ENCODE measurements at places on chromosomes 5 and 9.
A peak's percentile ranks its signal among the peaks of the same experiment; 100 is the strongest.

DNA sequence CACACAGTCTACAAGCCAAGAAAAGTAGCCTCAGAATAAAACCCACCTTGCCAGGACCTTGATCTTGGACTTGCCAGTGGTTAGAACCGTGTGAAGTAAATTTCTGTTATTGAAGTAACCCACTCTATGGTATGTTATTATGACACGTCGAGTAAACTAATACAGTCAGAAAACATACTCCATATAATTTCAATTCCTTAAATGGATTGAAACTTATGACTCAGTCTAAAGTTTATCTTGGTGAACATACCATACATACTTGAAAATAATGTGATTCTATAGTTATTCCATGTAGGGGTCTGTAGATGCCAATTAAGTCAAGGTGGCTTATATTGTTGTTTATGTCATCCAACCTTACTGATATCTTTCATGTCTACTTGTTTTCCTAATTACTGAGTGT, 950.7 kb downstream of the TLE4 start:
- H3K27ac ChIP-seq: no peak overlapping the region
- no peaks in the 10 kb centered on the region for H3K4me1 ChIP-seq
- no peaks in the 10 kb centered on the region for H3K27me3 ChIP-seq
- no peak for DNase-seq

DNA sequence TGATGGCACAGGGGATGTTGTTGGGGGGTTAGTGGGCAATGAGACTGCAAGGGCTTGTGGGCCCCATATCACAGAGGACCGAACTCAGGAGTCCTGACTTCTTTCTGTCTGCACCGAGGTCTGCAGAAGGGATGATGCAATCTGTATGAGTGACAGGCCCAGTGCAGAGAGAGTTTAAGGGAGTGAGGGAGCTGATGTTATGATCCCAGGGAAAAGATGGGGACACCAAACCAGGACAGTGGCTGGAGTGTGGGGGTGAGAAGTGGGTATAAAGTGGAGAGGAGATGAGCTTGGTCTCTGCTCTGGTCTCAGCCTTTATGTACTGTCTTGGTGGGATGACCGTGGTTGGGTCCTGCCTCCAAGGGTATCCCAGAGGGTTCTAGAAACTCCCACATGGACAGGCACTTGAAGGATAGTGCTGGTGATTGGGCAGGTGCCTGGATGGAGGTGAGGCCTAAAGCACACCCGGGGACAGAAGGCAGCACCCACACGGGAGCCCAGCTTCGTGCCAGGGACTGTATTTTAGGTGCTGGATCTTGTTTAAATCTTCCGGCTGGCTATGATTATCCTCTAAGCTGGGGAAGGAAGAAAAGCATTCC, 21.9 kb downstream of the GSN start:
- no peak overlapping the region for H3K27ac ChIP-seq
- no peak for DNase-seq
- peaks cover 37% of the 10 kb centered on the region for H3K36me3 ChIP-seq
- H3K4me3 ChIP-seq: no peak overlapping the region
- no peaks in the 10 kb centered on the region for H3K27me3 ChIP-seq
- H3K4me1 ChIP-seq: peaks cover 48% of the 10 kb centered on the region

DNA sequence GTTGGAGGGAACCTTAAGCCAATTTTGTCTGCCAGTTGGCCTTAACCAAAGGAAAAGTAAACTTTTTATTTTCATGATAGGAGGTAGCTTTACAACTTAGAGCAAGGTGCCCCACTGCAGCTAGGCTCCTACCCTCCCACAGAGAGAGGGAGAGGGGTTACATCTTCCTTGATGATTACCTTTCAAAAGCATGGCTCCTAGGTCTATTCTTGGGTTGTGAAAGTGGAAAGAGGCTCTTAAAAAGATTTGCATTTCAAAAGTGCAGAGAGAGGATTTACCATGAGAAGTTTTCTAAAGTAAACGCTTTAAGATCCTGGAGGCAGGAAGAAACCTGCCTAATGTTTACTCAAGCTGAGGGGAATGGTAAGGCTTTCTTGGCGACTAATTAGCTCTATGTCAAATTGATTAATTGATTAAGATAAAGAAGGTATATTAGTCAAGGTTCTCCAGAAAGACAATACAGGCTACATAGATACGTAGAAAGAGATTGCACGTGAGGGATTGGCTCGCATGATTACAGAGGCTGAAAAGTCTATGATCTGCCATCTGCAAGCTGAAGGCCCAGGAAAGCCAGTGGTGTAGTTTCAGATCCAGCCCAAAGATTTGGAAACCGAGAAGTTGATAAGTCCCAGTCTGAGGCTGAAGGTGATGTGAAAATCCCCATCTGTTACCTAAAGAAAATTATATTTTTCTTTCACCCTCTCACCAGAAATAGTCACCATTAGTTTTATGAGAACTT, 333.8 kb upstream of the CTNND2 start:
- 0 out of 2 replicates have a peak, but pooled peaks cover 3% of the 10 kb centered on the region for H3K4me1 ChIP-seq
- no peak overlapping the region for H3K4me3 ChIP-seq
- no peaks in the 10 kb centered on the region for H3K36me3 ChIP-seq
- no peak for DNase-seq
- H3K27ac ChIP-seq: no peak overlapping the region

DNA sequence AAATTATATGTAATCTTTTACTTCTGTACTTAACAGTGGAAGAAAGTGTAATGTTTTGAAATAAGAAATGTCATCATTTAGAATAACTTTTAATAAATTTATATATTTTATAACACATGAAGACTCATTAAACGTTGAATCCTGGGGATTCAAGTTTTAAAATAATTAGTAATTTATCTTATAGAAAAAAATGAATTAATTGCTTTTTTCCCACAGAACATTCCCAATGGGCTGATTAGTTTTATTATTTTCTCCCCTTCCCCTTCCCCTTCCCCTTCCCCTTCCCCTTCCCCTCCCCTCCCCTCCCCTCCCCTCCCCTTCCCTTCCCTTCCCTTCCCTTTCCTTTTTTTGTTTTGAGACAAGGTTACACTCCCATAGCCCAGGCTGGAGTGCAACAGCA, 79.7 kb downstream of the MRPS30 start:
- no peak for DNase-seq
- no peak overlapping the region for H3K4me3 ChIP-seq
- no peaks in the 10 kb centered on the region for H3K36me3 ChIP-seq
- no peaks in the 10 kb centered on the region for H3K4me1 ChIP-seq
- H3K27ac ChIP-seq: no peak overlapping the region

DNA sequence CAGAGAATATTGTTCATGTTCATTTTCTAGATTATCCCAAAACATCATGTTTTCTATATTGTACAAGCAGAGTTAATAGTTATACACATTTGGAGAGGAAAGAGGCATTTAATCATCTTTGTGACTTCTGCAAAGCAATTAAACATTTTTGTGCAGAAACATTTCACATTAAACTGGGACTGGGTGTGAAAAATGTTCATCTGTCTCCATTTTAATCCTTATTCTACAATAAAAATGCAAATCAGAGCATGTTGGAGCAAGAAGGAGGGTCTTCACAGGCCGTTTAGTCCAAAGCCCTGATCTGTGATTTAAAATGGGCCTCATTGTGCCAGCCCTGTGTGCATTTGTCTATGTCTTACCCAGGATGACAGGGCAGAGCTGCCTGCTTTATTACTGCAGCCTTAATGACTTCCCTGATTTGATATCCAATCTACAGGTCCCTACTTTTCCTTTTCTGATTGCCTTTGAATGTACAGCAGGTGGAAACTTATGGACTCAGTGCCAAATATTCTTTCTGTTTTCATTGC, 183.5 kb downstream of the CAVIN4 start:
- H3K4me3 ChIP-seq: no peak overlapping the region
- H3K4me1 ChIP-seq: no peaks in the 10 kb centered on the region
- no peaks in the 10 kb centered on the region for H3K36me3 ChIP-seq
- no peak for DNase-seq
- no peak overlapping the region for H3K27ac ChIP-seq
- no peaks in the 10 kb centered on the region for H3K27me3 ChIP-seq

- H3K4me1 ChIP-seq: peaks cover 4% of the 10 kb centered on the region
- no peak within 1 kb of the TSS for H3K27ac ChIP-seq
- H3K36me3 ChIP-seq: no peaks in the 10 kb centered on the region
- no peak within 1 kb of the TSS for H3K4me3 ChIP-seq
- H3K27me3 ChIP-seq: 0 out of 2 replicates have a peak, but pooled peaks cover 5% of the 10 kb centered on the region
- DNase-seq: no peak
These were observed at the start of gene UGT3A2 for GRCh38 chr5:36066540-36067210. Gene UGT3A2 (minus strand): TSS chr5:36066882. CDS start chr5:36066789, 93 bp downstream.

- H3K4me3 ChIP-seq: no peak overlapping the region
- H3K4me1 ChIP-seq: peaks cover 12% of the 10 kb centered on the region
- DNase-seq: peak; percentile 50
- no peaks in the 10 kb centered on the region for H3K36me3 ChIP-seq
These were observed 989.8 kb downstream of the TLE1 start for GRCh38 chr9:80699511-80699998.

GRCh38 chr5:79305706-79306105, 69.8 kb downstream of the JMY start:
- DNase-seq: no peak
- H3K4me3 ChIP-seq: no peak overlapping the region
- no peaks in the 10 kb centered on the region for H3K36me3 ChIP-seq
- no peak overlapping the region for H3K27ac ChIP-seq
- no peaks in the 10 kb centered on the region for H3K27me3 ChIP-seq

GRCh38 chr9:16482764-16483163, 387.7 kb downstream of the BNC2 start:
- H3K36me3 ChIP-seq: no peaks in the 10 kb centered on the region
- H3K27me3 ChIP-seq: no peaks in the 10 kb centered on the region
- H3K4me1 ChIP-seq: no peaks in the 10 kb centered on the region

- no peak overlapping the region for H3K27ac ChIP-seq
- DNase-seq: no peak
- peaks cover 77% of the 10 kb centered on the region for H3K36me3 ChIP-seq
- no peaks in the 10 kb centered on the region for H3K27me3 ChIP-seq
- peaks cover 24% of the 10 kb centered on the region for H3K4me1 ChIP-seq
These were observed 199.2 kb downstream of the TRIO start for GRCh38 chr5:14342306-14342705.

GRCh38 chr5:77741608-77742007, 34.5 kb downstream of the TBCA start:
- no peak for DNase-seq
- no peak overlapping the region for H3K27ac ChIP-seq
- H3K36me3 ChIP-seq: peaks cover 14% of the 10 kb centered on the region
- no peak overlapping the region for H3K4me3 ChIP-seq
- H3K4me1 ChIP-seq: no peaks in the 10 kb centered on the region

DNA sequence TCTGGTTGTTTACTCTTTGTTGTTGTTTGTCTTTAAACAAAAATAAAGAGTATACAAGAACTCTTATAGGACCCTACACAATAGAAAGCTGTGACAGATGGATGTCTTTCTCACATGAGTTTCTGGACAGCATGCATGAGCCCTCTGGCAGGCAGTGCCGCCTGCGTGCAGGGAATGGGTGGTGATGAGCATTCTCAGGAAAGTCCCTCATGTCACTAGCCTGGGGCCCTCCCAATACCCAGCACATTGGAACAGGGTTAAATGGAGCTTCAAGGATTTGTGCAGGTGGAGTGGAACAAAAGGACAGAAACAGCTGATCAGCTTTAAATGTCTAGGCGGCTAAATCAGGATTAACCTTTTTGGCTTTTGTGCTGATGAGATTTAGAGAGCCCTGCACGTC, 181.0 kb upstream of the CD180 start:
- no peaks in the 10 kb centered on the region for H3K4me1 ChIP-seq
- no peaks in the 10 kb centered on the region for H3K36me3 ChIP-seq
- DNase-seq: no peak
- H3K27me3 ChIP-seq: no peaks in the 10 kb centered on the region

- no peaks in the 10 kb centered on the region for H3K27me3 ChIP-seq
- H3K27ac ChIP-seq: no peak overlapping the region
- peak; percentile 52 for DNase-seq
- H3K4me3 ChIP-seq: no peak overlapping the region
These were observed 6.3 kb upstream of the TTLL11 start for GRCh38 chr9:122099271-122099869.

DNA sequence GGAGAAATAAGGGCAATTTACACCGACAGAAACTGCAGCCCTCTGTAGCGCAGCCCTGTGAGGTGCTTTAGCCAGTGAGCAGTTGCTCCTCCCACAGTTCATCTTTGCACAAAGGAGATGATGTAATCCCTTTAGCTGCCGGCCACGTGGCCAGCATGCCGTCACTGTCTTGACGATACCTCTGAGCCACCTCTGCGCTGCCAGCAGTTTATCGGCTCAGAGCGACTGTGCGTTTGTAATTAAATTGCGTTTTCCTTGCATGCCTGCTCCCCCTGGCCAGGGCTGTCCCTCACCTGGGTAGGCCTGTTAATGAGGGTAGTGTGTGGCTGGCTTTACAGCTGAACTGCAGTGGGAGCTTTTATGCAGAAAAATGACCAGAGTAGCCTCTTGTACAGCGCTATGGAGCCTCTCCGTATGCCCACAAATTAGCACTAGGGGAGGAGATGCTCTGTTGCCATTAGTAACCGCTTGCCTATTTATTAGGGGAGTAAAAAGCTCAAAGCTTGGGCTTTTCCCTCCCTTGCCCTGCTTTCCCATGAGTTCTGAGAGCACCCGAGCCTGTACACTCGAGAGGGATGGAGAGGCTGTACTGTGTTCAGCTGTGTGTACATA, 107.0 kb downstream of the TRIO start:
- peaks cover 5% of the 10 kb centered on the region for H3K36me3 ChIP-seq
- DNase-seq: peak; percentile 47
- H3K27ac ChIP-seq: peak overlapping the region; percentile 32
- no peak overlapping the region for H3K4me3 ChIP-seq

DNA sequence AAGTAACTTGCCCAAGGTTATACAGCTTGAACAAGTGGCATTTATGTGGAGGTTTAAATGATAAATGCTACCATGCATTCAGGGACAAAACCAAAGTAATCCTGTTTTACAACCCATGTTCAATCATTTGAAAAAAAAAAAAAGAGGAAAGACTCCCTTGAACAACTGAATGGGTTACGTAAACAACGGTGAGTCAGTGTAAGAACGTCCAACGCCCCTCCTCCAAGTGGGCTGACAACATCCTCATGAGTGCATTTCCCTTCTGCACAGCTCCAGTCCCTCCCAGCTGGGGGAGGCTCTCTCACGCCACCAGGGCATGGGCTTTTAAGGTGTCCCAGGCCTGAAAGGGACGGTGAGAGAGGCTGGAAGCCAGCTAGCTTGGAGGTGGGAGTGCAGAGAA, 90.0 kb downstream of the PRRT1B start:
- peak; percentile 91 for DNase-seq
- H3K27ac ChIP-seq: peak overlapping the region; percentile 71
- peaks cover 43% of the 10 kb centered on the region for H3K4me1 ChIP-seq
- no peak overlapping the region for H3K4me3 ChIP-seq
- no peaks in the 10 kb centered on the region for H3K36me3 ChIP-seq

- peak overlapping the region; percentile 79 for H3K4me3 ChIP-seq
- H3K27ac ChIP-seq: peak overlapping the region; percentile 64
- peaks cover 40% of the 10 kb centered on the region for H3K4me1 ChIP-seq
These were observed 864 bp downstream of the PAPPA start for GRCh38 chr9:116154334-116154975.

Data from SJSA1 (cell line).